Globus pallidus (tissue), 1 donor: ENCODE measurements at places on chromosomes 7 and 10.
A peak's percentile ranks its signal among the peaks of the same experiment; 100 is the strongest.

- DNase-seq: no peak
Observed at GRCh38 chr10:11441151-11441535, 170.3 kb downstream of the USP6NL start.

GRCh38 chr10:48458662-48459048 lies 146.2 kb downstream of the ARHGAP22 start:
- DNase-seq: no peak

DNA sequence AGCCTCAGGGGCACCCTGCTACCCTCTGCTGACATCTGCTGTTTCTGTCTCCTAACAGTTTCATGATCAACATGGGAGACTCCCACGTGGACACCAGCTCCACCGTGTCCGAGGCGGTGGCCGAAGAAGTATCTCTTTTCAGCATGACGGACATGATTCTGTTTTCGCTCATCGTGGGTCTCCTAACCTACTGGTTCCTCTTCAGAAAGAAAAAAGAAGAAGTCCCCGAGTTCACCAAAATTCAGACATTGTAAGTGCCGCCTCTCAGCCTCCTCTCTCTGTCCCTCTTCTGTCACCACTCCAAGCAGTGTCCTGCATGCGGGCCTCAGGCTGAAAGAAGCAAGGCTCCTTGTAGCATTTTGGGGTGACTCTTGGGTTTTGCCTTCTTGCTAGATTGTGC lies 39.0 kb downstream of the POR start:
- DNase-seq: no peak

GRCh38 chr10:108095932-108096925 lies 931.7 kb upstream of the SORCS1 start:
- DNase-seq: no peak

GRCh38 chr7:150631084-150631826 lies 930 bp downstream of the GIMAP6 start:
- DNase-seq: peak; percentile 8

GRCh38 chr7:55377162-55377817 lies 12.2 kb downstream of the LANCL2 start:
- DNase-seq: no peak

- DNase-seq: no peak
Observed at GRCh38 chr7:91520645-91521044, 256.4 kb downstream of the FZD1 start.

DNA sequence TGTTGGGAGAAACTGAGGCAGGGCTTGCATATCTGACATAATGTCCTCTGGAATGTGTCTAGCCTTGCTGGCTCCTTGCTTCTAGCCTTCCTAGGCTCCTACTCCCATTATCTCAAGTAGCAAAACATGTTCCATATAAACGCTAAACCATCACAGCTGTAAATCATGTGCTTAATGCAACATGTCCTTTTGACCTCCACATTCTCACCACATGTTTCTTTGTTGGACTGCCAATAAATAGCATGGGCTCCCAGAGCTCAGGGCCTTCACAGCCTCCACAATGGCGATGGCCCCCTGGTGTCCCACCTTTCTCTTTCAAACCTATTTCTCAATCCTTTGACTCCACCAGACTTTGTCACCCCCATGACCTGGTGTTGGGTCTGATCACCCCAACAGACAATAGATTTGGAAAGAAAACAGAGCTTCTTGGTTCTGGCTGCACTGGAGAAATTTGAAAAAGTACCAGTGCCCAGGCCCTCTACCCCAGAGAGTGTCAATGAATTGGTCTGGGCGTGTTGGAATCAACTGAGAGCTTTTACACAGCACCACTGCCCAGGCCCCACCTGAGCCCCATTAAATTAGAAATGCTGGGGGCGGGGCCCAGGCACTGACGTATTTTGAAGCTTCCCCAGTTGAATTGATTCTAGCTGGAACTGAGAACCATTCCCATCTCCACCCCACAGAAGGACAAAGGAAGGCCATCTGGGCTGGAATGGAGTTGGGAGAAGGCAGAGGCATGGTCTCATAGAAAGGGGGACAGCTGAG lies 41.3 kb upstream of the GGCT start:
- no peak for DNase-seq

DNA sequence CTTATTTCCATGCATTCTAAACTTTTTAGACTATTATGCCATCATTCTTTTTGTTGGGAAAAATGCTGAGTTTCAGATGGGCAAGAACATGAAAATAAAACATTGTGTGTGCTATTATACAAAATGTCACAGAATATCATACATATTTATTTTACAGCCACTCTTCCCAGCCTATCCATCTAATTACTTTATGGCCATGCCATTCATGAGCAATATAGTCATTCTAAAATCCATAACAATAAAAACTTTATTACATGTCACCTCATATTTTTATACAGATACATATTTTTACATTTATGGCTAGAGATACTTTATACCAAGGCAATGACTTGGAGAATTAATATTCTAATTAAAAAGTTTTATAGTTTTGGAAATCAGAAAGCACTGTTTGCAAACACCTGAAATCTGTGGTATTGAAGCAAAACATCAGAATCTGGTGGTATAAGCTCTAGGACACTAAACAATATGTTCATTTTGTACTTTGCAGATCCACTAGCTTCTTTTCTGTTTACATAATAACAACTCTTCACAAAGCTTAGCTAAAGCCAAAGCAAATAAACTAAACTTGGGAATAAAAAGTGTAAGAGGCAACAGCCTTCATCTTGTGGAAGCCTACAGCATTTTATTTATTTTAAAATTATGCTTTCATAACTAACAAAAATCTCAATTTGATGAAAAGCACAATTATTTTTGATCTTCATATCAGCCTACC lies 210.1 kb downstream of the RNLS start:
- no peak for DNase-seq

- no peak for DNase-seq
Observed at GRCh38 chr10:119454316-119454715, 88.2 kb downstream of the RGS10 start.

DNA sequence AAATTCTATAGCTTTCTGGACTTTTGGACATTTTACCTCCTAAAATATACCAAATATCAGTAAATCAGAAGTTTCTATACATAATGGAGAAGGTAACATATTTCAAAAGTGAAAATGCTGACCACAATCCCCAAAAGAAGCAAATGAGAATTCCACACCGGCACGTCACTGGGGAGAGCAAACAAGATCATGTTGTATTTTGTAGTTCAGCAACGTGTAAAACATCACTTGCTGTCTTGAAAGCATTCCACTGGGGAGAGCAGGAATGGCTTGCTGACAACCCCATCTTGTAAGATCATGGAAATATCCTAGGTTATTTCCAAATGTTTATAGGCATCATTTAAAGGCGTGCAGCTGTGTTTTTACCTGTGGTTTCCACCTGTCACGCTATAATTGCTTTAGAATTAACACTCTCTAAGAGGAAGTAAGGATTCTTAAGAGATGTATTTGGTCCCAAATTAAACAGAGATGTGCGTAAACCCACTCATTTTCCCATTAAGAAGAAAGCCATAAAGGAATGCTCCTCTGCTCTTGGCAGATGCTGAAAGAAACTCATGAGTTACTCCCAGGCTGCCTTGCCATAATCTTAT lies 397.1 kb upstream of the POT1 start:
- DNase-seq: no peak

- DNase-seq: no peak
Observed at GRCh38 chr7:25246306-25246705, 18.0 kb upstream of the NPVF start.

- no peak for DNase-seq
Observed at GRCh38 chr7:151003572-151003971, 12.8 kb downstream of the NOS3 start.

DNA sequence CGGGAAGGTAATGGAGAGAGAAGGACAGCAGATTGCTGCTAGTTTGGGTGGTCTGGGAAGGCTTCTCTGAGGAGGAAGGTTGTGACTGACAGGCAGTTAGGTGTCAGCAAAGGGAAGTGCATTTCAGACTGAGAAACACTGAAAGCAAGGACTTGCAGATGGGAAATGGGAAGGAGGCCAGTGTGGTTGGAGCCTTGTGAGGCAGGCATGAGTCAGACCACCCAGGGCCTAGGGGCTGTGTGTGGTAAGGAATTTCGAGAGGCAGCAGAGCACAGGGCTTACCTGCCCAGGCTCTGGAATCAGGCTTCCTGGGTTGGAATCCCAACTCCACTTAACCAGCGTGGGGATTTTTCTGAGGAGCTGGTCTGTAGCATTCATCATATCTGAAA lies 53.5 kb downstream of the NRF1 start:
- DNase-seq: no peak

- DNase-seq: peak; percentile 88
Observed at GRCh38 chr7:32490127-32490796, at the start of gene LSM5. LSM5 (minus strand) TSS chr7:32490380; CDS start chr7:32490365, 15 bp downstream.
